ENCODE measurements at places on chromosomes 3 and 15.

DNA sequence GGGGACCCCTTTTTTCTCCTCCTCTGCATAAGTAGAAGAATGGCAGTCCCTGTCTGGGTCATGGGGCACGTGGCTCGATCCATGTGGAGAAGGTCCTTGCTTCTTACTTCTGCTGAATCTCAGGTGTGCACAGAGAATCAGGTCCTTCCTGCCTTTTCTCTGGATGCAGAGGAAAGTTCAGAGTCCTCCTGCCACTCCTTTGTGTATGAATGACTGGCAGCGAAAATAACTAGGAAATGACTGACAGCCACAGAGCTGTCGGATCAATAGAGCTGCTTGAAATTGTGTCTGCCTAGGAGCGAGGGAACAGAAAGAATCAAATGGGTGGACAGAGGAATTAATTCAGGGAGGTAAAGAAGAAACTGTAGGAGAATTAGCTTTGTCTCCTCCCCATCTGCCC, 49.6 kb upstream of the ROPN1 start:
- DNase-seq: no peak

- no peak for DNase-seq
Measured at GRCh38 chr15:92050220-92050898, 196.9 kb downstream of the SLCO3A1 start.

DNA sequence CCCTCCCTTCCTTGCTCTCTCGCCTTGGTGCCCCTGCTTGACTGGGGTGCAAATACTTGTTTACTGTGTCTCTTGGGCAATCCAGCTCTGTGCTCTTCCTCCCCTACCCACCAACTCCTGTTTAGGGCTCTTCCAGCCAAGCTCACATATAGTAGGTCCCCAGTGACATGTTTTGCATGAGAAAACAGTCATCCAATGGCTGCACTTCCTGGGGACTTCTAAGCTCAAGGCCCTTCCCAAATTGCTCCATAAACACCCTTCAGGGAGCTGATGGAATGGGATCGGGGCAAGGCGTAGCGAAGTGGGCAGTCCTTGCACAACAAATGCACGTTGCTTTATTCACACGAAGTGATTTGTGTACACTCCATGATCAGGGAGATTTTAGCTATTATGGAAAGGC, 9.4 kb upstream of the COPG1 start:
- no peak for DNase-seq

GRCh38 chr3:176583956-176584355, 613.3 kb downstream of the TBL1XR1 start:
- no peak for DNase-seq

Measured in NCI-H1048 (cell line).